Umbilical cord (tissue), 2 donors: ENCODE measurements at places on chromosomes 1 and 21.

- no peak for DNase-seq
These were observed 10.4 kb downstream of the RNF19B start for GRCh38 chr1:32954168-32954567.

- peak; percentile 6 for DNase-seq
These were observed 287.5 kb upstream of the DAB1 start for GRCh38 chr1:57711326-57711725.

DNA sequence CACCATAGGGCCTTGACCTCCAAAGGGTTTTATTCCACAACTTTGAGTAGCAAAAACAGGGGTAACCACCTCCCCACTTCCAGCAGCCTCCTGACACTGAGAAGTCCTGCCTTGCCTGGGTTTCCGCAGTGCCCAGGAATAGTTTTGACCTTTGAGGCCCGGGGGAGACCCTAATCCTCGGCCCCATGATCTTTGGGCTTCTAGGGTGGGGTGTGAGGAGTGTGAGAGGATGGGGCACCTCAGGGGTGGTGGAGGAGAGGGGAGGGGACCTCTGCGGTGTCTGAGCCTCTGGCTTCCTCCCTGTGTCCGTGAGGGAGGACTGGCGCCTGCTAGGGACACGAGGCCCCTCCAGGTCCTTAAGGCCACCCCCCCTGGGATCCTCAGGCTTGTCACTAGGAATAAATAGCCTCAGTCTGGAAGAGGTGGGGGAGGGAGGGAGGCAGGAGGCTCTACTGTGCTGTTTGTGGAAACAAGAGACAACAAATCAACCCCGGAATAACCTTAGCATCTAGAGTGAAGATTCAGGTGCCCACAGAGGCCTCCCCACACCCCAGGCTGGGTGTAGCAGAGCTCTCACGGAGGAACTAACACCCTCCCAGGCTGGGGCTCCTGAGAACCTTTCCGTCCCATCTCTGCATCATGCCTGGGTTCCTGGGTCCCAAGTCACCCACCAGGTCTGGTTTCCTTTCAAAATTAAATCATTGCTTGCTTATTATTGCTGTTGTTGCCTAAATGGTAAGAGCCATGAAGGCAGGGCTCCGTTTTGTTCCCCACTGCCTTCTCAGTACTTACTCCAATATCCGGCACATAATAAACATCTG, 904 bp upstream of the FHL3 start:
- DNase-seq, result no peak

DNA sequence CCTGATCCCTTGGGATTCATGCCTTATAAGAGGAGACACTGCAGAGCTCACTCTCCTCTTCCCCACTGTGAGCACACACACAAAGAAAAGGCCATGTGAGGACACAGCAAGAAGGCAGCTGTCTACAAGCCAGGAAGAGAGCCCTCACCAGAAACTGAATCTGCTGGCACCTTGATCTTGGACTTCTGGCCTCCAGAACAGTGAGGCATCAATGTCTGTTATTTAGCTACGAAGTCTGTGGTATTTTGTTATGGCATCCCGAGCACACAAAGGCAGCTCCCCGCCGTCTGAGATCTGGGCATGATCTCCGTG, 47.1 kb upstream of the RPL11 start:
- DNase-seq, result no peak

- DNase-seq, result no peak
These were observed 45.3 kb downstream of the NR5A2 start for GRCh38 chr1:200072636-200073285.

DNA sequence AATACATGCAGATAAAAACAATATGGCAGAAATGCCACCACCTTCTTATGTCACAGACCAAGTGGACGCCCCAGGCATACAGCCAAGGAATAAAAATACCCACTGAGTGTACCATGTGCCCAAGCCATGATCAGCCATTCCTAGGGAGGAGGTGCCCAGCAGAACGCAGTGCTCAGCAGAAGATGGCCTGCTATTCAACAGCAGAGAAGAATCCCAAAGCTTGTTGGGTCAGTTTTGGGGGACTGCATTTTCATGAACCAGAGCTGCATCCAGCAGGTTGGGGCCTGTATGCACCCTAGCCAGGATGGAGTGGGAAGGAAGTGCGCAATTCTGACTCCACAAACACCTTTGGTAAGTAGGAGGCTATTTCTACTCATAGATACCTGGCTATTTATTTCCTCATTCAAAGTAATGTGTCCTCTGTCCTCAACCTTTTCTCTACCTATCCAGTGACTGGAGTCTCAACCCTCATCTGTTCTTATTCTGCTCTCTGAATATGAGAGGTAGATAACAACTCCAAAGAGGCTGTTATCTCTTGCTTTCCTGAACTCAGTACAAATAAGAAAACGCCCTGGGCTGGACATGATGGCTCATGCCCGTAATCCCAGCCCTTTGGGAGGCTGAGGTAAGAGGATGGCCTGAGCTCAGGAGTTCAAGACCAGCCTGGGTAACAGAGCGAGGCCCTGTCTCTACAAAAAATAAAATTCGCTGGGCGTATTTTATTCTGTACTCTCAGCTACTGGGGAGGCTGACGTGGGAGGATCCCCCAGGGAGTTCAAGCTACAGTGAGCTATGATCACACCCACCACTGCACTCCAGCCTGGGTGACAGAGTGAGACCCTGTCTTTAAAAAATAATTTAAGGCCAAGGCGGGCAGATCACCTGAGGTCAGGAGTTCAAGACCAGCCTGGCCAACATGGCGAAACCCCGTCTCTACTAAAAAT, 2.5 kb upstream of the PLEKHM2 start:
- DNase-seq, result no peak

DNA sequence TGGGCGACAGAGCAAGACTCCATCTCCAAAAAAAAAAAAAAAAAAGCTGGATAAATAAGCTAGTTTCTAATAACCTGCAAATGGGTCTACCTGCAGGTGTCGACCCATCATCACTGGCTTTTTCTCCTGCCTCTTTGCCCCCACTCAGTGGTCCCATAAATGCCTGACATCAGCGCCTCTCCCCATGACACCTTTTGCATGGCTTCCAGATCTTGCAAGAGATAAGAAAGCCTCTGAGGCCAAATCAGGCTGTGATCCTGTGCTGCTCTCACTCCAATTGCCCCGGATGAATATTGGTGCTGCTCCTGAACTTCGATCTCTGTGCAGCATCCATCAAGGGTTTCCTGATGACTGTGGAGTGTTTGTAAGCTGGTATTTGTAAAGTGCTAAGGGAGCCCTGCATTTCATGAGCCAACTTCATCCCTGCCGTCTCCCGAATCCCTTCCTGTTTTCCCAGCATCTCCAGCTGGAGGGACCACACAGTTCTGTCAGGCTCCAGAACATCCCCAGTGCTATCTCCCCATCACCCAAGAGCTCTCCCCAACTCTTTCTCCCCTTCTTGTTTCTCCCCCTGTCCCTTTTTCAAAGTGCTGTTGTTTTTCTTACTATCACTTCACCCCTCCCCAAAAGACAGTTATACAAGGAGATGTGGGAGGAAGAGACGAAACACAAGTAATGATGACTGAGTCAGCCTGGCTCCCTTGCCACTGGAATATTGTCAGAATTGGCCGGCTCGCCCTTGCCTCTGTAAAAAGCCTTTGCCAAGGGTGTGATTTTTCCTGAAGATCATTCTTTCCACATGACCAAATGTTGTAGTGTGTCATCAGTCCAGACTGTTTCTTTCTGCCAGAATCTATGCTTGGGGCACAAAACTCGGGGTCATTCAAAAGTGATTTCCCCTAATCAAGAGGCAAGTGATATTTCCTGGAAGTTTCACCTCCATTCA, 2.8 kb upstream of the EFHD2 start:
- peak; percentile 77 for DNase-seq

DNA sequence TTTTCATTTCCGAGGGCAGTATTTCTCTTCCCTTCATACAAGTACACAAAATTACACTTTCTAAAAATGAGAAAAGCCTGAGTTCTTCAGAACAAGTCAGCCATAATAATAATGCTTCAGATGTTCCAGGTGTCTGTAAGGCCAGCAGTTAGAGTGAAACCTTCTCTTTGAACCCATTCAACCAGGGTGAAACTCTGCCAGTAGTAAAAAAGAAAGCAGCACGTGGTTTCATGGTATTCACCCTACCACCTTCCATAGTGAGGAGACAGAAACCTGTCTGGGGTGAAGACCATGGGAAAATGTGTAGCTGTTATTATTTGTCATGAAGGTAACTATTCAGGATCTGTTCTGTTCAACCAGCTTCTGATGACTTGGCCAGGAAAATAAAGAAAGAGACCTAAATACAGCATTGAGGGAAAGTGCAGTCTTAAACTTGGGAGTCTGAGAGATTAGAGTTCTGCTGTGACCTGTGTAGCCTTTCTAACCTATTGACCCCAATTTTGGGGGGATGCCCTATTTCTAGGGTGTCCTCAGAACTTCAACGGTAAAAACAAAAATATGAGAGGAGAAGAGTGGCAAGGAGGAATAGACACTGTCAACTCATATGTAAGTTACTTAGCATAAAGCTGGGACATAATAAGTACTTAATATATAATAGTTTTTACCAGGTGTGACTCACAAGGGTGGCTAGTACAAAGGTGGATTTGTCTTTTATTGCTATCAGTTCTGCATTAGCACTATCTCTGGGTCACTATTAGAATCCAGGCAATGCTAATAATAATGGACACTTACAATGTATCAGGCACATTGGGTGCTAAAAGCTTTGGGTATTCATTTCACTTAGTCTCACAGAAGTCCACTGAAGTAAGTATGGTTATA, 70.0 kb upstream of the TNFSF4 start:
- no peak for DNase-seq

GRCh38 chr1:22699681-22700520, 10.7 kb upstream of the EPHB2 start:
- no peak for DNase-seq

- DNase-seq, result no peak
These were observed 125.4 kb downstream of the EDEM3 start for GRCh38 chr1:184629266-184629665.

- no peak for DNase-seq
These were observed 4.9 kb upstream of the ATXN7L2 start for GRCh38 chr1:109478806-109479205.
